ENCODE measurements at places on chromosomes 7 and 10.

- DNase-seq, result no peak
Measured at GRCh38 chr7:3847336-3847735, 546.3 kb downstream of the SDK1 start.

- DNase-seq, result no peak
Measured at GRCh38 chr7:65915921-65916657, 43.2 kb downstream of the VKORC1L1 start.

GRCh38 chr10:30557884-30558283 is 71.7 kb downstream of the LYZL2 start:
- no peak for DNase-seq

DNA sequence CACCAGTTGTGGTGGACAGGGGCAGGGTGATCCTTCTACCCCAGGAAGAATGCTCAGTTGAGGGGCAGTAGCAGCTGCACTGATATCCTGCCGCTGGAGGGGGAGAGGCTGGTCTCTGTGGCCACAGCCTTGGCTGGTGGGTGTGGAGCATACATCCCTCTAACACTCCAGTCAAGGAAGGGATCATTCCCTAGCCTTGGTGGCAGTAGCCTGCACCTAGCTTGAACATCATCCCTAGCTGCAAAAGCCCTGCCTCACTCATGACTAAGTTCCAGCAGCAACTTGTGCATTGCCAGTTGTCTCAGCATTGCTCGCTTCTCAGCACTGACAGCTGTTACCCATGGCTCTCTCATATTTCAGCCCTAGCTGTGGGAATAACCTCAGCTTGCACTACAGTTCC is 688.9 kb upstream of the POT1 start:
- DNase-seq, result no peak

DNA sequence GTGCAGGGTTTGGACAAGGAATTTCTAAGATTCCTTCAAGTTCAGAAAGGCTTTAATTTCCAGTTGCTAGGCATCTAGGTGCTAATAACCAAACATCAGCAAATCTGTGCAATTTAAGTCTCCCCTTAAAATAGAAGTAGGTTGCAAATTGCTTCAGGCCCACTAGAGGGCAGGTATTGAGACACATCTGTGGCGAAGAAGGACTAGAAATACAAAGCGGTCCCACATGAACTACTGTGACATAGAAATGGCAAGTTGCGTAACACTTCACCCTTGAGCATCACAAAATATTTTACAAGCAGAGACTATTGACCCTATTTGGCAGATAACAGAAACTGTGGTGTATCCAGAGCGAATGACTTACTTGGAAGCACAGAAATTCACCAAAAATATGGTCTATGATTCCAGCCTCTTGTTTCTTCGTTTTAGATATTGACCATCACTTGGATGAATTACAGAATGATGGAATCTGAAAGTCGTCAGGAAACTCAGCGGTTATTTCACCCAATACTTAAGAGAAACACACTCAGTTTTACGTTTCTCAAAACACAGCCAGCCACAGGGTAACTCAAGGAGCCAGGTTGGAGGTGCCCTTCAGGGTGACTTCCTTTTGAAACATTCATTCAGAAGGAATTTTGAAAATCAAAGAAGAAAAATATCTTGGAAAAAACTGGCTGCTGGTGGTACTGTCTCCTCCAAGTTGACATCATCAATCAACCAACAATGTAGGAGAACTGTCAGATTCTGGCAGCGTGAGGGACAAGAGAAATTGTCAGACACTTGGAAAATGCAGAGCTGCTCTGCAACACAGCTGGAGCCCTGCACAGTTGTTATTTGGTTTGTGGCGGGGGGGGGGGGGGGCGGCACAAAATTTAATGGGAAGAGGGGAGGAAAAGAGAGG is 256.3 kb upstream of the MINDY3 start:
- DNase-seq, result no peak

All from stimulated activated CD8-positive, alpha-beta memory T cell treated with anti-CD3 and anti-CD28 coated beads, Interleukin-7, amount 100 ng/mL, for 24 hours (primary cell).